ENCODE measurements at places on chromosomes 16 and 17. TPM values are rescaled to one million over a fixed set of nuclear protein-coding genes. Genes with fewer than 3 reads are reported as not detected.

TIGD7 gene
- 2.1 TPM for total RNA-seq

DNA sequence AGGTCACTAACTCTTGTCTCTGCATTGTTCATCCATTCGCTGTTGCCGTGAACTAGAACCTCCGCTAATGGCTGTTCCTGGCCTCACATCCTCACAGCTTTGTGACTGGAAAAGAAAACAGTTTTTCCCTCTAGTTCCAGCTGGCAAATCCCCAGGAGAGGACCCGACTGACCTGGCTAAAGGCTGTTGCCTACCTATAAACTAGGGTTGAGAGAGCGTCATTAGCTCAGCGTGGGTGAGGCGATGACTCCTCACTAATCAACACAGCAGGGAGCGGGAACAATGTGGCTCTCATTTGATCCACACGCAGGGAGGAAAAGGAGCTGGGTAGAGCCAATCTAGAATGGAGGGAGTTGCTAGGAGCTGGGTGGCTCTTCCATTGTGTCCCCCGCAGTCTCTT is 282.1 kb upstream of the IRX5 start:
- no peak for DNase-seq

DNA sequence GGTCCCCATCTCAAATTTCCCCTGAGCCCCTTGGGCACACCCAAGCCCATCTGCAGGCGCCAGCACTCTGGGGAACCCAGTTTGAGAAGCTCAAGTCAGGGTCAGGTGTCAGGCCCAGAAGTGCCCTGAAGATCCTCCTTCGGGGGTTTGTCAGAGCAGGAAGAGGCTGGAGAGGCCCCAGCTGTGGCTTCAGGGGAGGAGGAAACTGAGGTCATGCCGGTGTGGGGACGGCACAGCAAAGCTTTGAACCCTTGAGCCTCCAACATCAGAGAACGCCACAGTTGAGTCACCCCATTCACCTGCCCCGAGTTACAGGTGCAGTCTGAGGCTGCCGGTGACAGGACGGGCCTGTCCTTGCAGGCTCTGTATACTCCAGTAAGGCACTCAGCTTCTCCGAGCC is 140.2 kb upstream of the CIBAR2 start:
- no peak for DNase-seq

GRCh38 chr16:8544406-8544805 is 45.9 kb downstream of the TMEM114 start:
- DNase-seq, result no peak

MT4 gene
- not detected for total RNA-seq

DNA sequence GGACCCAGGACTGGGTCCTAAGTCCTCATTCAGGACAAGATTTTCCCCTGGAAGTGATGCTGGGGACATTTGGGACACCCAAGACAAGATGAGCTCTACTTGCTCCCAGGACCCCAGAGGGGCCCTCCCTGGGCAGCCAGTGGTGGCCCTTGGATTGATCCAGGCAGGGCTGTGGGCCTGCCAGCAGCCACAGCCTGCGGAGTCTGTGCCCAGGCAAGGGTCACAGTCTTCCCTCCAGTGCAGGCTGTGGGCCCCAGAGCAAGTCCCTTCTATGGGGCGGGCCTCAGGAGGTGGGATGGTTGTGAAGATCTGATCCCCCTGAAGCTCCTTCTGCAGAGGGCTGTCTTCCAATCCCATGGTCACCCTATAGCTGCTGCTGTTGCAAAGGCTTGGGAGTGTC is 12.6 kb downstream of the CA7 start:
- DNase-seq, result peak; percentile 13
